ENCODE measurements at places on chromosomes 4 and X.

DNA sequence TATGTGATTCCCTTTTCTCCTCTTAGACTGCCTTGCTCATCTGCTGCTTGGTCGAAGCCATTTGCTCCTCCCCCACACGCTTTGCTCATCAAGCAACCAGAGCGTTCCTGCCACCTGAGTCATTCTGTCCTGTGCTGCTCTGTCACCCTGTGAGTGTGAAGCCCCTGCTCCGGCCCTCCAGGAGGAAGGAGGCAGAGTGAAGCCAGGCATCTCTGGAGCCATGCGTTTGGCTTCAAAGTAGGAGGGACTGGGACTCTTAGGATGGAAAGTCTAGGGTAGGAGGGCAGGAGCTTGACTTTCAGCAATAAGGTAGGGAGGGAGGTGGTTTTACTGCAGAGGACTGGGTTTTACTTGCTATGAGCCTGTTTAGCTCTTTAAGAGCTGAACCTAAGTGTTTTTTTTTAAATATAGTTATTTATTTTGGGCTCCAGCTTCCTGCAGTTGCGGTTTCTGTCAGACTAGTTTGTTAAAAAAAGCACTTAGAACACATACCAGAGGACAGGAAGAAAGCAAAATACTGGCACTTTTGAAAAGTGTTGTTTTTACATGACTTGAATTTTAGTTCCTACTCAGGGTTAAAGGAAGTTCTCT, 63.6 kb downstream of the SPINK2 start:
- peak; percentile 28 for DNase-seq

DNA sequence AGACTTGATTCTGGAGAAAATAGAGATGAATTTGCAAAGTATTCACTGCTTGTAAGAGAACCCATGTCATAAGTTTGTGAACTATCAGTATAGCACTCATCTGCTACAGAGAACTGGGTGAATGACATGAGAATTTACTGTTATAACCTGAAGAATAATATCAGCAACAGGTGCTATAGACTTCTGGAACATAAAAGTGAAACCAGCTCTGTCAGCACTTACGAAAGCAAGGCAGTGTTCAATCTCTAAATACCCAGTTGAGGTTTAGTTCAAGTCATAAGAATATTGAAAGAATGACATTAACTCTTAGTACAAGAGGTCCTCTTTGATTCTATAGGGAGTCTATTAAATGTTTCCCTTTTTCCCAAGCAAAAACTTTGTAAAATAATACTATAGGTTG, 232.9 kb upstream of the ANKRD50 start:
- no peak for DNase-seq

DNA sequence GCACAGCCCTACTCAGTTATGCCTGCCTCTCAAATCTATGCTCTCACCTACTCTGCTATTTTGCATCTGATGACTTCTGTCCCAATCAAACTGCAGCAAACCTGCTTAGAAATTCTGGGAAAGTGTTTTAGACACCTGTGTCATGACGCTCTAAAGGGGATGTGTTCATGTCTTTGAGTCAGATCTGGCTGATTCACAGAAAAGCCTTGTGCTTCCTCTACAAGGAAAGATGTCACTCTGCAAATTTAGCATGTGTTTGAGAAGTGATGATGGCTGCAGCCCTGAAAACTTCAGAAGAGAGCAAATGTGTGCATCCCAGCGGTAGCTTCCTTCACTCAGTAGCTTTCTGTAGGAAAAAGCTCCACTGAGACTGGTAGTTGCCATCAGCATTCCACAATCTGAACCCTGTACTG, 235.4 kb downstream of the MGST2 start:
- DNase-seq, result no peak

DNA sequence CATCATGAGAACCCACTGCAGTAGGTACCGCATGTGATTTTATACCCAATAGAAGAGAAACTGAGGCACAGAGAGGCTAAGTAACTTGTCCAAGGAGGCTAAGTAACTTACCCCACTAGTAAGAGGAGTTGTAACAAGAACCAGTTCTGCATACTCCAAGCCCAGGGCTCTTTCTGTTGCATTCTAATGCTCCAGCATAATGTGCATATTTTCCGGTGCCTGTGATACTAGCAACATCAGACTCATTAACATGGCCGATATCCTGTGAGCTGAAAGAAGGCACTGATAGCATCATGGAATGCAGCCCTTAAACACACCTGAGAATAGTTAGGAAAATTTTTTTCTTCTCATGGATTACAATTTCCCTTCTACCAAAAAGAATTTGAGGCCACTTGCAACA, 39.7 kb upstream of the KLF3 start:
- no peak for DNase-seq

DNA sequence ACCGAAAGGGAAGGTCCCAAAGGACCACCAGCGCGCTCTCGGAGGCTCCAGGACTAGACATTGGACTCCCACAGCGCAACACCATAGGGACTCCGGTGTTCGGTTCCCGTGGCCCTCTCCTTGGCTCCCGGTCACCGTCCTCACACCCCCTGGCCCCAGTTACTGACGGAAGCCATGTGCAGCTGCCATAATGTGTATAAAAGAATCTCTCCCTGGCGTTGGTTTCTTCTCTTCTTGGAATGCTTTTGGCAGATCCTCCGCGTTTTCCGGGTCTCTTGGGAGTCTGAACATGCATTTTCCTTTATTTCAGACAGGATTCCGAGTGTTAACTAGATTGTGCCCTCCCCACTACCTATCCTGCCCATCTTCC, 69.8 kb downstream of the FBXO8 start:
- DNase-seq, result no peak

- DNase-seq, result no peak
These were observed 36.9 kb upstream of the ADGRA3 start for GRCh38 chr4:22552812-22553211.

All from left cardiac atrium (tissue), 4 donors.